ENCODE measurements at places on chromosomes 1 and 21. TPM values are rescaled to one million over a fixed set of nuclear protein-coding genes. Genes with fewer than 3 reads are reported as not detected.

S1PR1 gene
- 75.9 TPM for total RNA-seq

SEC16B gene
- not detected for total RNA-seq

NTNG1 gene
- total RNA-seq: 1.9 TPM

MATN1 gene
- 1.5 TPM for total RNA-seq

CRNN gene
- total RNA-seq: not detected

KRTAP7-1 gene
- total RNA-seq: not detected

DNA sequence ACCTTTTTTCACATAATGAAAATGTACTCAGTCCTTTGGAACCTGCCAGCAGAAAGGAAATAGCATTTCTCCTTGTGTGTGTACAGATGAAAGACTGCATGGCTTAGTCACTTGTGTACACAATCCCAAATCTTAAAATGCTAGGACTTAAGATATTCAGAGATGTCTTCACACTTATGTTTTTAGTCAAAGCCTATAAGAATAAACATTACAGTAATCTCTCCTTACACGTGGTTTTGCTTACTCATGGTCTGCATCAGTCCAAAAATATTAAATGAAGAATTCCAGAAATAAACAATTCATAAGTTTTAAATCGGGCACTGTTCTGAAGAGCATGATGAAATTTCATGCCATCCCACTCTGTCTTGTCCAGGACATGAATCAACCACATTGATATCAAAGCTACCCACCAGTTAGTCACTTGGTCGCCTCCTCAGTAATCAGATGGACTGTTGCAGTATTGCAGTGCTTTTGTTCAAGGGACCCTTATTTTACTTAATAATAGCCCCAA lies 75.7 kb upstream of the RRP15 start:
- no peak for DNase-seq

DNA sequence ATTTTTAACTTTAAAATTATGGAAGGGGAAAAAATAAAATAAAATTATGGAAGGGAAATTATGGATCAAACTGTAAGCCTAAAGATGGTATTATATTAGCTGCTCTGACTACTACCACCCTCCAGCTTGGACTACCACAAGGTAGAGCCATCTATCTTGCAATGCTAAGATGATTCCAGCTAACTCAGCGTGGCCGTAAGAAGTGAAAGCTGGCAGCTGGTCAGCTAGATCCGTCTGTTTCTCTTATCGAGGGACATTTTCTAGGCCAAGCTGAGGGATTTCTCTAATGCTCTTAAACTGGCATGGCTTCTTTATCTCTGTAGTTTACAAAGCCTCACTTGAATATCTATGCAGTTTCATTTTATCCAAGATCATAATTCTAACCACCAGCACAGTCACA lies 31.5 kb downstream of the LYST start:
- DNase-seq: no peak

DNA sequence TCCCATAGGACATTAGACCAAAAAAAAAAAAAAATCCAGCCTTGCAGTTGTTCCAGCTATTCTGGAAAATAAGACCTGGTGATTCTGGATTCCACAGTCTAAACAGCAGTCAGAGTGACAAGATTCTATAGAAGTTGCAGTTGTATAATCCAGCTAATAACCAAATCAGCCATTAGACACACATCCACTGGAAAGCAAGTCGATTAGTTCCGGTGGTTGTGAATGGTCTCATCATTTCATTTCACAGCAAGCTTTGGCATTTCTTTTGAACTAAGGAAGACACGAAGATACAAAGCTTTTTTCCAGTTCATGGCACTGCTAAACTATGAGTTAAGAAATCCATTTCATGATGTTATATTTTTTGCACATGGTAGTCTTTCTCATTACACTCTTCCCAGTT lies 54.4 kb upstream of the FAM89A start:
- no peak for DNase-seq

DNA sequence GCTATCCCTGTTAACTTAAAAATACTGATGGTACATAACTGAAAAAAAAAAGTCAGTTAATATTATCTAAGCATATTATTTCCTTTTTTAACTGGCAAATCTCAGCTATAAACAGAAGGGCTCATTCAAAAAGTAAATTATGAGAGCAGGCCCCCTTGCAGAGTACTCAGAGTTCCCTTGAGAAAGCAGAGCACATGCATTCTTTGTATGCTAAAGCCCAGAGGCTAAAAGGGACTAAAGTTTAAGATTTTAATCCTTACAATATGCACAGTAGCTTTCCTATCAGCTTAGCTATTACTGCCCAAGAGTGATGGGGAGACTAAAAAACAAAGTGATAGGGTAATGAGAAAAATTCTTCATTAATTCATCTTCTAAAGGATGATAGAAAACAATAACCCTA lies 18.5 kb downstream of the SLC16A1 start:
- no peak for DNase-seq

DNA sequence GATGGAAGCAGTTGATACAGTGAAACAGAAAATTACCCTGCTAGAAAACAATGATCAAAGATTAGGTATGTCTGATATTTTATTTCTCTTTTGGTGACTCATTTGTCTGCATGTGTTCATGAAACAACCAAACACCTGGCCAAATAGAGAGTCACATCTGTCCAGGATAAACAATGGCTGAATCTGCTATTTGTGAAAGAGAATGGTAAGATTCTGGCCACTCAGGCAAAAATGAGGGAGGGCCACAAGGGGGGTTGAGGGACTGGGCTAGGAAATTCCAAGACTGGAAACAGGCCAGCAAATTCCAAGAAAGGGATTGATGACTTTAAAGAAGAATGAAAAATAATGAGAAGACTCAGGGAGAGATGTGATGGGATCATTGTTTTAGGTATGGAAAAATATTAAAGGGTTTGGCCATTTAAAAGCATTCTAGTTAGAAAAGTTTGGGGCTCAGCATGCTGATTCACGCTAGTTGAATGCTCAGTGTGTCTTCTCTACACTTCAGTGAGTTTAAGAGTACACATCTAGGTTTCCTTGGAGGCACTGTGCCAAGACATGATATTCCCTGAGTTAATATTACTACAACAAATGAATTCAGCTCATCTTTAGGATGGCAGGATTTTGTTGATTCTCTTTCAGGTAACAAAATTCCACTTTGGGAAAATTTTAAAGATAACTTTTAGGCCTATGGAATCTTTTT lies 44.9 kb downstream of the TRAF5 start:
- DNase-seq: no peak

DNA sequence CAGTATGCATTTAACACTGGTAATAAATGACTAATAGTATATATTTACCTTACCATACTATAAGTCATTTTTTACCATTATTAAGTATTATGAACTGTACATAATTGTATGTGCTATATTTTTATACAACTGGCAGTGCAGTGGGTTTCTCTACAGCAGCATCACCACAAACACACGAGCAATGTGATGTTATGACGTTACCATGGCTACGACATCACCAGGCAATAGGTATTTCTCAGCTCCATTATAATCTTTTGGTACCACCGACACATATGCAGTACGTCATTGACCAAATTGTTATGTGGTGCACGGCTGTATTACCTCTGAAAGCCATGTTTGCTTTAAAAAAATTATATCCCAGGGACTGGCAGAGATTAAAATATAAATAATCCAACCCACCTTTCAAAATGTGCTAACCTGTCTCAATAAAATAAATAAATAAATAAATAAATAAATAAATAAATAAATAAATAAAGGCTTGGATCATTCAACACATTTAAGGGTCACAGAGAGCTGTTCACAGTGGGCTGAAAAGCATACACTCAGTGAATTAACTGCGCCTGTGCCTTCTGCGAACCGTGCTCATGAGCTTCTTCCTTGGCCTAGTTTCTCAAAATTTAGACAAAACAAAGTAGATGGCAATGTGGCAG lies 121.4 kb upstream of the SLC35F3 start:
- no peak for DNase-seq

- DNase-seq: no peak
Observed at GRCh38 chr1:18542351-18542750, 61.6 kb downstream of the KLHDC7A start.

GRCh38 chr1:173333581-173333980 lies 126.5 kb upstream of the TNFSF4 start:
- DNase-seq: no peak

DNA sequence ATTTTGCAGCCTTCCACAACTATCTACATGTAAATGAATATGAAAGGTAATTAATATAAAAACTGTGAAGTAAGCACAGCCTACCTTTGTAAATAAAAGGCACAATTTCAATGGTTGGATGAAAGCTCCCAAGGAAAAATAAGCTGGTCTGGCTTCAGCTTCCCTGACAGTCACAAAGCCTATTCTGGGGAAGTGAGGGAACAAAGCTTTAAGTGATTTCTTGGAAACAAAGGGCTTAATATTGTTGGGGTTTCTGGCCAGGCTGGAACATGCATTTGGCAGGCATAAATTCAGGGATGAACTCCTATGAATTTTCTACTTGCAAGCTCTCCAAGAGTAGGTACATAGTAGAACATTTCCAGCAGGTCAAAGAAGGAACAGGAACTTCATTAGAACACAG lies 17.3 kb downstream of the BCAS2 start:
- DNase-seq: no peak

GRCh38 chr1:160159846-160160245 lies 8.4 kb downstream of the ATP1A4 start:
- no peak for DNase-seq

- no peak for DNase-seq
Observed at GRCh38 chr21:30329203-30329875, 8.2 kb downstream of the KRTAP27-1 start.

- peak; percentile 63 for DNase-seq
Observed at GRCh38 chr1:110615548-110616130, 9.5 kb upstream of the KCNA2 start.

DNA sequence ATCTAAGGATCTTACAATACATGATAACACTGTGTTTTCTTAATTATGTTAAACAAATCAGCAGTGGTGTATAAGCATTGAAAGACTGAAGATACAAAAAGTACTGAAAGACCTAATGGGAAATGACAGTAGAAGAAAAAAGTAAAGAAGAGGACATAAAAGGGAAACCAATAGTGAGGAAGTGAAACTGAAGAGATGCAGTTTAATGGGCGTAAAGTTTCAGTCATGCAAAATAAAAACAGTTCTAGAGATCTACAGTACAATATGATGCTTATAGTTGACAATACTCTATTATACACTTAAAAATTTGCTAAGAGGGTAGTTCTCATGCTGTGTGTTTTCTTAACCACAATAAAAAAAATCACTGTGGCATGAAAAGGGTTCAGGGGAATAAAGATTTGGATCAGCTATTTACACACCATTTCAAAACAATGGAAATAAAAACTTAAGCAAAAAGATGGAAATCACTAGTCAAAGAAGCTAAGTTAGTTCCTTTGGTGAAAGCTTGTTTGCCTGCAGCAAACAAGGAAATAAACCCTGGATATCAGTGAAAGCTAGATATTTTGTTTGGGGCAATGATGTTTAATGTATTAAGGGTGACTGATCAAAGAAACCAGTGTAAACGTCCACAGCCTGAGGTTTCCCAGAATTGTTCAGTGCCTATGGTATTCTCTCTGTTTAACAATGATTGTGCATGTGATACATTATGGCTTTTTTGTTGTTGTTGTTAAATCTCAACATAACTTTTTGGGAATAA lies 1160.8 kb upstream of the ADGRL2 start:
- DNase-seq: no peak

- DNase-seq: no peak
Observed at GRCh38 chr1:8955406-8955805, 9.7 kb downstream of the CA6 start.

GRCh38 chr21:31132574-31133242 lies 94.4 kb upstream of the KRTAP19-8 start:
- DNase-seq: peak; percentile 48

DNA sequence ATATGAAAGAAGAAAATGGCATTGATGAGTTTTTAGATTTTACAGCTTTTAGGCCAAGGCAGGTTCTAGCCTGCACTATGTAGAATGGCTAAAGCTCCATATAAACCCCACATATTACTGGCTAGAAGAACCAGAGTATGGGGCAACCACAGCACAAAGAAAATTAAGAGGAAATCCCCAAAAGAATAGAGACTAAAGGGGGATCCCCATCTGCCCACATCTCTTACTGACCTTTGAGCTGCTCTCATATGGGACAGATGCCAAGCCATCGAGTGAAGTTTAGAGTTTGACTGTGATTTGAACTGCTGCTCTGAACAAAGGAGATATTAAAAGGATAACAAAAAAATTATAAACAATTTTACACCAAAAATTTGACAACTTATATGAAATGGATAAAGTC lies 102.2 kb upstream of the HAO2 start:
- peak; percentile 7 for DNase-seq
